ENCODE measurements at places on chromosomes 2 and 18.

DNA sequence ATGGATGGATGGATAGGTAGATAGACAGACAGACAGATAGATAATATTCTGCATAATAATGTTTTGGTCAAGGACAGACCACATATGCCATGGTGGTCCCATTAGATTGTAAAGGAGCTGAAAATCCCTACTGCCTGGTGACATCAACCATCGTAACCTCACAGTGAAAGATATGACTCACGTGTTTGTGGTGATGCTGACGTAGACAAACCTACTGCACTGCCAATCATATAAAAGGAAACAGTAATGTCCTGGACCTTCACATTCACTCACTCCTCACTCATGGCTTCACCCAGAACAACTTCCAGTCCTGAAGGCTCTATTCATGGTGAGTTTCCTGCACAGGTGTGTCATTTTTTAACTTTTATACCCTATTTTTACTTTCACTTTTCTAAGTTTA, 202.9 kb upstream of the TPO start:
- no peak for DNase-seq

DNA sequence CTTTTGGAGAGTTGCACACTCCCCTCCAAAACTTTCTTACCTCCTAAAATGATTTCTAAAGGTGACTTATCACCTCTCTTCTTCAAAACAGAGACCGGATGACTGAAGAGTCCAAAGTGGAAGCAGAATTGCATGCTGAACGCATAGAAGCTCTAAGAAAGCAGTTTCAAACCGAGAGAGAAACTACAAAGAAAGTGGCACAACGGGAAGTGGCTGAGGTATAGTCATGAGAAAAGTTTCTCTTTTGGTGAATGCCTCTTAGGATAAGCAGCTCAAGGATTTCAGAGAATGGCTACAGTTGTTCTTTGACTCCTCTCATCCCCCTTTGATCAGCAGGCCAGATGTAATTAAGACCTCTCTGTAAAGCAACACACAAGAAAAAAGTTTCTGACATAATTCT, 73.6 kb downstream of the GTF3C3 start:
- DNase-seq = no peak

GRCh38 chr2:45654250-45654649, 2.8 kb downstream of the PRKCE start:
- DNase-seq = no peak

- no peak for DNase-seq
Observed at GRCh38 chr18:76142611-76143010, 352.4 kb downstream of the ZNF516 start.

DNA sequence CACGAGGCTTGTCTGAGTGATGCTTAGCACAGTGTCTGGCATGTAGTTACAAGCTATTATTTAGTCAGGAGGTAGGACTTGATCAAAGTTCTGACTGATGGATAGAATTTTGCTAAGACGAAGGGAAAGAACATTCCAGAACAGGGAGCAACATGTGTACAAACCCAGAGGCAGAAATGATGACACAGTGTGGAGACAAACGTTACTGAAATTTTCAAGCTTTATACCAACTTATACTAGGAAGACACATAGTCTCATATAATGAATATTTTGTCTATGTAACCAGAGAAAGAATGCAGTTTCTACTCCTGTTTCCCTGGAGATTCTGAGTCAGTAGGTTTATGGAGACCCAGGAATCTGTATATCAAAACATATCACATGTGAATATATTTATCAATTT, 123.4 kb downstream of the FAM124B start:
- DNase-seq = no peak

Measured in activated CD8-positive, alpha-beta memory T cell treated with anti-CD3 and anti-CD28 coated beads, Interleukin-2, amount 50 U/mL, for 4 hours (primary cell).